Smooth muscle cell of the pulmonary artery (primary cell): ENCODE measurements at places on chromosomes 2 and 18. TPM values are rescaled to one million over a fixed set of nuclear protein-coding genes. Genes with fewer than 3 reads are reported as not detected.

The CNGA3 gene
- not detected in 2 replicates for total RNA-seq

The EGR4 gene
- total RNA-seq, result not detected in 2 replicates

The ALPG gene
- not detected in 2 replicates for total RNA-seq

The ABCA12 gene
- total RNA-seq, result 0.07 and 0.13 TPM in 2 replicates

The RAB27B gene
- total RNA-seq, result 10.6 and 63.2 TPM in 2 replicates

The PLCD4 gene
- 2.0 and 2.5 TPM in 2 replicates for total RNA-seq

The TTN gene
- total RNA-seq, result 1.2 and 3.3 TPM in 2 replicates

The STEAP3 gene
- 18.4 and 19.9 TPM in 2 replicates for total RNA-seq

The TMEM198 gene
- total RNA-seq, result 1.3 and 1.4 TPM in 2 replicates

The RAX gene
- not detected in 2 replicates for total RNA-seq

The ATG4B gene
- 57.5 and 74.7 TPM in 2 replicates for total RNA-seq

The DNER gene
- total RNA-seq, result 0.20 and 1.0 TPM in 2 replicates

The FIGLA gene
- not detected in 2 replicates for total RNA-seq

The IL1RN gene
- total RNA-seq, result not detected in 2 replicates

The ACTG2 gene
- total RNA-seq, result 32.7 and 43.4 TPM in 2 replicates

The POTEJ gene
- not detected in 2 replicates for total RNA-seq

The SCYGR4 gene
- total RNA-seq, result not detected in 2 replicates

The ITPRIPL1 gene
- 0.26 and 1.3 TPM in 2 replicates for total RNA-seq

The NEURL3 gene
- total RNA-seq, result 0.20 TPM in 1 of 2 replicates, not detected in the other

The FOXI3 gene
- not detected in 2 replicates for total RNA-seq

The ANKRD62 gene
- not detected in 2 replicates for total RNA-seq

The KCNIP3 gene
- 0.65 and 2.0 TPM in 2 replicates for total RNA-seq

The TUBA4A gene
- 17.9 and 19.6 TPM in 2 replicates for total RNA-seq

The THSD7B gene
- total RNA-seq, result 0.03 and 1.4 TPM in 2 replicates

The REEP1 gene
- 0.07 and 0.33 TPM in 2 replicates for total RNA-seq

The NAT8 gene
- not detected in 2 replicates for total RNA-seq

The LAMA1 gene
- total RNA-seq, result 5.4 and 92.5 TPM in 2 replicates

The ZNF804A gene
- 0.20 and 1.4 TPM in 2 replicates for total RNA-seq

The EMX1 gene
- total RNA-seq, result not detected in 2 replicates

The TSN gene
- total RNA-seq, result 41.8 and 47.2 TPM in 2 replicates

The FBXO48 gene
- total RNA-seq, result 0.26 and 0.39 TPM in 2 replicates

The ZBTB7C gene
- 0.46 TPM in 1 of 2 replicates, not detected in the other for total RNA-seq

The LONRF2 gene
- total RNA-seq, result 0.52 and 3.6 TPM in 2 replicates

The SYT4 gene
- total RNA-seq, result not detected in 2 replicates
